Naive B cell (primary cell): ENCODE measurements at places on chromosomes 12 and 14. TPM values are rescaled to one million over a fixed set of nuclear protein-coding genes. Genes with fewer than 3 reads are reported as not detected.

DNA sequence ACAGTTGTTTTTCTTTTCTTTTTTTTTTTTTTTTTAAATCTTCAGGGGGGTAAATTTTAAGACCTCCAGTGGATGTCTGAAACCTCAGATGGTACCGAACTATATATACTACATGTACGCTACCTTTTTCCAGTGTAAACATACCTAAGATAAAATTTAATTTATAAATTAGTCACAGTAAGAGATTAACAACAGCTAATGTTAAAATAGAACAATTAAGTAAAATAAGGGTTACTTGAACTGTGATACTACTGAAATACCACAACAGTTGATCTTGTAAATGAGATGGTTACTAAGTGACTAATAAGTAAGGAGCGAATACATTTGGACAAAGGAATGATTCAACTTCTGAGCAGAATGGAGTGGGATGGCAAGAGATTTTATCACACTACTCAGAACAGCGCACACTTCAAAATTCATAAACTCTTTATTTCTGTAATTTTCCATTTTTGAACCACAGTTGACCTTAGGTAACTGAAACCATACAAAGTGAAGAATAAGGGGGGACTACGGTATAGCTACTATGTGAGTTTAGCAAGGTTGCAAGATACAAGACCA is 80.5 kb upstream of the PCED1B start:
- no peak for DNase-seq

- no peak for DNase-seq
These were observed 153.7 kb upstream of the SLC38A2 start for GRCh38 chr12:46526233-46526632.

- DNase-seq, result no peak
These were observed 4.4 kb downstream of the KRT3 start for GRCh38 chr12:52791271-52792184.

DNA sequence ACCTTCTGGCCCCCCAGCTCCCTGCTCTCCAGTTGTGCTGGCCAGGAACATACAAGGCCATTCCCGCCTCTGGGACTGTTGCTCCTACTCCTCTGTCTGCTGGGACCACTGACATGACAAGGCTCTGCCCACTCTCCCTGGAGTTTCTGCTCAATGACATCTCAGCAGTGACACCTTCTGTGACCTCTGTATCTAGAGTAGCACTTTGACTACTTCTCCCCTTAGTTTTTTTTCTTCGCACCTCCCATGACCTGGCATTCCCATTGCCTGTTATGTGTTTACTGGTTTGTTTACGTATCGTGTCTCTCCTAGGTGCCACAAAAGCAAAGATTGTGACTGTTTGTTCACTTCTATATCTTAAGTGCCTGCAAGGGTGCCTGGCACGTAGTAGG is 40.1 kb upstream of the TMEM263 start:
- DNase-seq, result no peak

DNA sequence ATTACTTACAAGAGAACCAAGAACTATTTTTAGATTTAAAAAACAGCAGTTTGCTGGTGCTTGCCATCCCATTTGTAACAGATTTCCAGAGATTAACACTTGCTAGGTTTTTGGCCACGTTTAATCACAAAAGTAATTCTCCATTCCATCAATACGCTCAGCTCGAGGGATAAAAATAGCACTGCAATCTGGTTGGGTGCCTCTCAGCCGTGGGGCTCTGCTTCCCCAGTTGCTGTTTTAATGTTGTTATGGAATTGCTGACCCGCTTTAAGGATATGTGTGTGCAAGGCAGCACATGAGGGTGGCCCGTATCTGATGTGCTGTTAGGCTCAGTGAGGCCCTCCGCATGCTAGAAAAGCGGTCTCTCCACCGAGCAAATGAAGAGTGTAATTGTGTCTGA is 222.2 kb upstream of the TMEM260 start:
- DNase-seq, result no peak

DNA sequence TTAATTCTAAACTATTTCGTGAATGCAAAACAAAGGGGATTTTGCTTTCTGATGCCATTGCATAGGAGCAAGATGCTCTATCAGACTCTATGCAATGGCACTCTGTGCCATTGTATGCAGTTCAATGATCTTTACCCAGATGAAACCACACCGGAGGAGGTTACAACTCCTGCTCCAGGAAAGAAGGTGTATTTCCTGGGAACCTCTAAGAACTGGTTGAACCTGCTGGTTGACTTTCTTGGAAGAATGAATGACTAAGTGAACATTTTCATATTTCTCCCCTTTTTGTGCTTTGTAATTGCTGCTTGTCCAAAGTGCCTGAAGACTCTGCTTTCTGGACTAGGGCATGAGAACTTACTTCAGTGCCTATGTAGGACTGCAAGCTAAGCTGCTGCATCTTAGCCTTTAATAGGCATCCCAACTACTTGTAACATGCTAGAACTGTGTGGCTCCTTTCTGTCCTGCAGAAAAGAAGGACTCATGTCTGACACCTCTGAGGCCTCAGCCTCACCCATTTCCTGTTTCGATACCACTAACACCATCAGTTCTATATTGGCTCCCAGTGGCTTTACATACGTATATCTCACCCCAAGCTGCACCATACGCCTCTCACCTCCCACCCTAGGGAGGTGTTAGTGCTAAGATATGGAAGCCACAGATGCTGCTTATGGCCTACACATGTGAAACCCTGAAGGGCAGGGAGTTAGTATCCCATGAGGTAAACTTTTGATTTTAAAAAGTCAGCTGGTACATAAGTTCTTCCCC is 193.5 kb upstream of the CNOT2 start:
- no peak for DNase-seq

Gene PTPRB
- not detected for polyA plus RNA-seq

Gene GALNT9
- polyA plus RNA-seq, result not detected

Gene SENP1
- 18.1 TPM for polyA plus RNA-seq

Gene PHETA1
- 5.5 TPM for polyA plus RNA-seq

GRCh38 chr12:185576-185955 is 28.4 kb downstream of the SLC6A12 start:
- no peak for DNase-seq

GRCh38 chr12:913919-914698 is 35.4 kb downstream of the RAD52 start:
- DNase-seq, result no peak

DNA sequence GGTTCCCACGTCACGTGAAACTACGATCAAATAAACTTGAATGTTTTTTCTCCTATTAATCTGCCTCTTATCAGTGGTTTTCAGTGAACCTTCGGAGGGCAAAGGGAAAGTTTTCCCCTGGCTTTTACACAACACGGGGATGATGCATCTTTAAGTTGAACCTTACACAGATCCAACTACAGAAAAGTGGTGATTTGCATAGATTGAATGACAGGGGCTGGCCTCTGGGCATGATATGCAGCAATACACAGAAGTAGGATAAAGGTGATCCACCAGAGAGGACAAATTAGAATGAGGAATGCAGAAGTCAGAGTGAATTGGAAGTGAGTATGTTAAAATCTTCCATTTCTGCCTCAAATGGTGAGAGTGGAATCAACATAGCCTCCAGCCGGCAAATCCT is 11.6 kb downstream of the GSG1 start:
- DNase-seq, result no peak

GRCh38 chr14:50932592-50933495 is 11.4 kb downstream of the PYGL start:
- DNase-seq, result no peak

- no peak for DNase-seq
These were observed 1.3 kb upstream of the ANKRD9 start for GRCh38 chr14:102510616-102511520.

DNA sequence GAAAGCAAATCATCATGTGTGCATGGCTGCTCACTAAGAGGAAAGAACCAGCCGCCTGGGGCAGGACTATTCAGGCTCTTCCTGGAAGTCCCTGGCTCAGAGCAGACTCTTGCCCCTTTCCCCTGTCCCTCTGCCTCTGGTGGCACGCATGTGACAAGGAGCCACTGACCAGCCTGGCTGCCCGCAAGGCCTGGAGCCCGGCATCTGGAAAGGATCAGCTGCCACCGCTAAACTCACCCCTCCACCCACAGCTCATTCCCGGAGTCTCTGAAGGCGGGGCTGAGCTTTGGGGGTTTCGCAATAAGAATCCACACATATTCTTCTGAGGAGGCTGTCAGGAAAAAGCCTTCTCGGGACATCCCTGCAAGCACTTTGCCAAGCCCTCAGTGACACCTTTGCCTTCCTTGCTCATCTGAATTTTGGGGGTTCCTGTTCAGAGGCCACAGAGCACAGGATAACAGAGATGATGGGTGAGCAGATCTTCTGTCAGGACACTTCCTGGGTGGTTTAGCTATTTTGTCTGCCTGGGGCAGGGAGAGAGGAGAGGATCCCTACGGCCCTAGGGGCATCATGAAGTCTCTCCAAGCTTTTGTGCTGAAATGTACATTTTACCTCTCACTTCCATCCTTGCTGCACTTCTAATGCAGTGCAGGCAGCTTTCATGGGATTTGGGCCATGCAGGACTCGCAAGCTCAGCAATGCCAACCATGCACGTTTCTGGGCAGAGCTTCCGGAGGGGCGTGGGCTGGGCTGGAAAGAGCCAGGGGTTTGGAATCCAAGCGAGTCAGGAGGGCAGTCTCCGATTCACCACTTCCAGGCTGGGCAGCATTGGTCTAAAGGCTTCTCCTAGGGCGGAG is 124.8 kb upstream of the MAP1LC3B2 start:
- no peak for DNase-seq

Gene MGP
- polyA plus RNA-seq, result not detected

DNA sequence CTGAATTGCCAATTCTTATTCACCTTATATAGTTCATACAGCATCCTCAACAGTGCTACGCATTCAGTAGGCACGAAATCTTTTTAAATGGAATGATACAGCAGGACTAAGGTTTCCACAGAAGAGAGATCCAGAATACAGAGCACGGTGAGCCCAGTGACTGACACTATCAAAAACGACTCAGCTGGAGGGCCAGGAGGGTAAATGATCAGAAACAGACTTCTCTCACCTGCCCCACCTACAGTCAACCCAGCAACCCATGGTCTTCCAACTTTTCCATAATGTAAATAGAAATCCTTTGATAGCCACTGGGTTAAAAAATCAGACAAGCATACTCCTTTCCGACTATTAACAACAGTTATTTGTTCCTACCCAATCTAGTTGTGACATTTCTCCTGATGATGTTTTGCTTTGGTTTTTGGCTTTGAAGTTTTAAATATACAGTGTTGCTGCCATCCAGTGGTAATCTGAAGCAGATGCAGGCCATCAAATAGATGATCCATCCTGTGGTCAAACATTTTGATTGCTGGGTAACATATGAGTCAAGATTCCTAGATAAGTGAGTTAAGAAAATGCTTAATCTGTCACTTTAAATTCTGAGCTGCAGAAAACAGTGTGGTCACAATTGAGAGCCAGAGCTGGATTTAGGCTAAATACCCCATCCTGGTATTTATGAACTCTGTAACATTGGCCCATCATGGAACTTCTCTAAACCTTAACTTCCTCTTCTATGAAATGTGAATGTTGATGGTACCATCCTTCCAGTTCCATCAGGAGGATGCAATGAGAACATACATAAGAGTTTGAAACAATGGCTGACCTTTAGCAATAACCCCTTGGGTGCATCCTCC is 42.0 kb downstream of the GPHB5 start:
- no peak for DNase-seq

DNA sequence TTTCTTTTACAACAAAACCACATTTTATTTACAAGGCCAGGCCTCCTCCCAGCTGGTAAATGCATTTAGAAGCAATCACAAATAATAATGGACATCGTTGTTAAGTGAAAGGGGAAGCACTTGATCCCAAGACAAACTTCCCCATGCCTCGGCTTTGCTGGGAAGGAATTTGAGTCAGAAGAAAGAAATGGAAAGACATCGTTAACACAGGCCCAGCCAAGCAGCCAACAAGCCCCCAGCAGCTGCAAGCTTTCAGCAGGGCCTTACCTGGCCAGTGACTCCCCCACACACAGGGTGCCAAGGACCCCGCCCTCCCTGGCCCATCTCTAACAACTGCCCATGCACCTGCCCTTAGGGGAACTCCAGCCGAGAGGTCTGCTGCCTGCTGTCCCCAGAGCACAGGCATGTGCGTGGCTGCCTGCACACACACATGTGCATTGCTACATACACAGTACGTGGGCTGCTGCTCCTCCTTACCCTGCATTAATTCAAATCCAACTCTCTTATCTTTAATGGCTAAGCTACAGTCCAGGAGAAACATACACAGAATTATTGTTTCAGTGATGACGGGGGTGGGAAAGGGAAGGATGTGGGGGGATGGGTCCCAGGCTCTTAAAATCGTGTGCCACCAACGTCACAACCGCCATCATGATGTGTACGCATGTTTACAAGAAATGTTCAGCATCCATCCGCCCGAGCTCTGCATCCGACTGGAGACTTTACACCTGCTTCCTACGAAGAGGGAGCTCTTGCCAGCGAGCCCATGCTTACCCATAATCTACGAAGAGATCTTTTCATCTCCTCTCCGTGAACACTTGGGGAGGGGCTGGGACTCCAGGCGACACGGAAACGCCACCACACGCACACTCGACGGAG is 9.8 kb downstream of the BCL11B start:
- DNase-seq, result no peak

GRCh38 chr12:21529456-21529855 is 3.4 kb downstream of the SPX start:
- DNase-seq, result no peak

DNA sequence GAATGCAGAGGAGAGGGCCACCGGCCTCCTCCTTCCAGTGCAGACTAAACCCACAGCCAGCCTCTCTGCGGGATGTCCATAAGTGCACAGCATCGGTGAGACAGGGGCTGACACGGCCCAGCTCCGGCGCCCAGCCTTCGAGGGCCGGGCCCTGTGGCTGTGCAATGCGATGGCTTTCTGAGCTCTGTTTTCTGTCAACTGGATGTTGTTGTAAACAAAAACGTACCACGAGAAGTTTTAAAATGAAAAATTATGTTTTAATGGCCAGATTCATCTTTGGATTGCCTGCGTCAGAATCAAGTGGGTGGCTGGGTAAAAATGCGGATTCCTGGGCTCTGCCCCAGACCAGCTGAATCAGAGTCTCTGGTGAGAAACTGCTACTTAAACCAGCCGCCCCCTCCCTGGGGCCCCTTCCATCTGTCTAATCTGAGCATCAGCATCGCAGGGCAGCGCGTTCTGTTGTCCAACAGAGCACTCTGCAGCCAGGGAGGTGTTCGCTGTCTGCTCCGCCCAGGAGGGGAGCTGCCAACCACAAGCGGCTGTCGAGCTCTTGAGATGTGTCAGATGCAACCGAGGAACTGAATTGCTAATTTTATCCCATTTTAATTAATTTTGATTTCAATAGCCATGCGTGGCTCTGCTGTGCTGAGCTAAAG is 133.4 kb downstream of the RFLNA start:
- DNase-seq, result no peak

Gene CTSG
- polyA plus RNA-seq, result not detected

Gene TAS2R7
- polyA plus RNA-seq, result not detected

GRCh38 chr12:26723379-26724308 is 109.3 kb downstream of the ITPR2 start:
- DNase-seq, result no peak

Gene ANAPC5
- 124 TPM for polyA plus RNA-seq

Gene WDHD1
- 2.8 TPM for polyA plus RNA-seq

GRCh38 chr14:104121142-104121541 is 17.2 kb upstream of the KIF26A start:
- DNase-seq, result no peak

Gene ASPG
- not detected for polyA plus RNA-seq

- DNase-seq, result no peak
These were observed 23.7 kb downstream of the NINJ2 start for GRCh38 chr12:639566-639965.

Gene TSPAN8
- polyA plus RNA-seq, result not detected

GRCh38 chr12:214003-214741 is at the start of gene SLC6A12:
Gene SLC6A12, minus strand, starts transcription at chr12:214157. Its CDS starts 4,171 bp downstream, at chr12:209986.
- DNase-seq, result no peak
